ENCODE measurements at places on chromosomes 11 and 22. TPM values are rescaled to one million over a fixed set of nuclear protein-coding genes. Genes with fewer than 3 reads are reported as not detected.

TRIM48 gene
- not detected for total RNA-seq

FOLR2 gene
- total RNA-seq, result not detected

UBQLNL gene
- total RNA-seq, result 0.05 TPM

PANX2 gene
- total RNA-seq, result 1.5 TPM

FAM118B gene
- total RNA-seq, result 21.4 TPM

SLC17A6 gene
- total RNA-seq, result not detected

FAM180B gene
- not detected for total RNA-seq

BIK gene
- not detected for total RNA-seq

DESI1 gene
- total RNA-seq, result 11.6 TPM

Data from smooth muscle cell of the umbilical artery (primary cell).